ENCODE measurements at places on chromosomes 6 and 20.

- no peak for DNase-seq
Measured at GRCh38 chr20:58310291-58310782, 822 bp downstream of the RAB22A start.

- no peak for DNase-seq
Measured at GRCh38 chr20:39602649-39603048, 640.5 kb downstream of the DHX35 start.

GRCh38 chr20:44544263-44544662 is 22.4 kb upstream of the SERINC3 start:
- no peak for DNase-seq

DNA sequence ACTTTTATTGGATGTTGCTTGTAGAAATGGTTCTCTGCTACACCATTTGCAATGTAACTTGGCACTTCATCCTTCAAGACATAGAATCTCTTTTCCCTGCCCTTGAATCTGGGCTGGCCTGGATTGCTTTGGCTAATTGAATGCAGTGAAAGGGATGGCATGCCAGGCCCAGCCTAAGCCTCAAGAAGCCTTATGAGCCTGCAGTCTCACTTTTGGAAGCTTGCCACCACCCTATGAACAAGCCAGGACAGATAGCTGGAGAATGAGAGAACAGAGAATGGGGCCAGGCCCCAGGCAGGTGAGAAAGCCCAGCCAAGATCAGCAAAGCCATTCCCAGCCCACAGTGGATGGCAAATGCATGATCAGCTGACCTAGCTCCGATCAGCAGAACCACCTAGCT is 350.7 kb upstream of the RNF24 start:
- no peak for DNase-seq
